ENCODE measurements at places on chromosomes 4 and X.

DNA sequence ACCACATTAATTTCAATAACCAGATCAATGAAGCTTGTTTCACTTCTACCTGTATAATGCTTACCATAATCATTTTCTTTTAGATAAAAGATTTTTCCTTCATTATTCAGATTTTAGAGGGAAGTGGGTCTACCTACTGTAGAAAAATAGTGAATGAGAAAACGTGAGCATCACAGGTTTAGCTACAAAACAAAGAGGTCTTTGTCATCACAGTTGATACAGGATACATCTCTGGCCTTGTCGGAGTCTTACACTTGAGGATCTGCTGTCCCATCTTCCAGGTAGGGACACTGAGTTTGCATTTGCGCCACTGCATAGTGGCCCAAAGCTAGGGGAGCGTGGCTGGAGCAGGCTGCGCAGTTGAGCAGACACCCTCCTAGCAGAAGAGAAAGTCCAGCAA is 710 bp downstream of the CLDN24 start:
- no peak for DNase-seq

GRCh38 chr4:14837860-14838259 is 164.4 kb upstream of the CPEB2 start:
- no peak for DNase-seq

DNA sequence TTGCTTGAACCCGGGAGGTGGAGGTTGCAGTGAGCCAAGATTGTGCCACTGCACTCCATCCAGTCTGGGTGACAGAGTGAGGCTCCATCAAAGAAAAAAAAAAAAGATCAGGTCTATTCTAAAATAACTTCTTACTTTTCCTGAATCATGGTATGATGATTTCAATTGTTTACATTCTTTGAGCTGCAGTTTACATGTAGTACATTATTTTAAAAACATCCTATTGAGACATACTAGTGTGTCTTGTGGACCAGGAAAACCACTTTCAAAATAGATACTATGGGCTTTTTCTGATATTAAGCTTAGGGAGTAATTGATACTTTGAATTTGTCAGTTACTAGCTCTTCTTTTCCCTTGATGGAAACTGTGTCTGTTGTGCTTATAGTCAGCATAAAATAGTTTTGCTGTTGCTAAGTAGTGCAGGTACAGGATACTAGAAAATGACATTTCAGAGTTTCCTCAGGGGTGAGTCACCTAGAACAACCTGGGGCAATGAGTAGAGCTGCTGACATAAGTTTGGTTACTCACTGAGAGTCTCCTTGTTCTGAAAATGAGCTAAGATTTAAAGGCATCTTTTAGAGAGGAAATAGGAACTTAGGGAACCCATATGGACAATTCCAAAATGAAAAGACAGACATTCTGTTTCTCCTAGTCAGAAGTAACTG is 53.2 kb upstream of the C4orf54 start:
- no peak for DNase-seq

DNA sequence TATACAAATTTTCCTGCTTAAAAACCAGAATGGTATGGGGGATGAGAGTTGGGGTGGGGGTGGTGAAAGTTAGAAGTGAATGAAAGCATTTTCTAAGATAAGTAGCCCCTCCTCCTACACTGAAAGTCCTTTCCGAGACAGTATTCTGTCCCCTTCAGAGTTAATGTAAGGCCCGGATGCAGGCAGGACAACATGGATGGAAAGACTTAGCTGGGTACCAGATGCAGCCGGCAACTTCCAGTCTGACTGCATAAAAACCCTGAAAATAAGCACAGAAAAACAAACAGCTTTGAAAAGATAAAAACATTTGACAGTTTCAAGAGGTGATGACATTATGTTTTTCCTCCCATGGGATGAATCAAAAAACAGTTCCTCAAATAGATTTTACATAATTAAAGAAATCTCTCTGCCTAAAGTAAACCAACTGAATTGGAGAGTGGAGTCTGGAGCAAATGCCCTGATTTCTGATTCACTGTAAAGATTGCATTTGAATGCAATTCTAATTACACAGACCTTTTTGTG is 196.3 kb downstream of the GPAT3 start:
- DNase-seq, result no peak

Measured in forelimb muscle (tissue), 1 donor.